ENCODE measurements at places on chromosomes 1 and 21. TPM values are rescaled to one million over a fixed set of nuclear protein-coding genes. Genes with fewer than 3 reads are reported as not detected.
A peak's percentile ranks its signal among the peaks of the same experiment; 100 is the strongest.

Gene OLIG1
- not detected for total RNA-seq

DNA sequence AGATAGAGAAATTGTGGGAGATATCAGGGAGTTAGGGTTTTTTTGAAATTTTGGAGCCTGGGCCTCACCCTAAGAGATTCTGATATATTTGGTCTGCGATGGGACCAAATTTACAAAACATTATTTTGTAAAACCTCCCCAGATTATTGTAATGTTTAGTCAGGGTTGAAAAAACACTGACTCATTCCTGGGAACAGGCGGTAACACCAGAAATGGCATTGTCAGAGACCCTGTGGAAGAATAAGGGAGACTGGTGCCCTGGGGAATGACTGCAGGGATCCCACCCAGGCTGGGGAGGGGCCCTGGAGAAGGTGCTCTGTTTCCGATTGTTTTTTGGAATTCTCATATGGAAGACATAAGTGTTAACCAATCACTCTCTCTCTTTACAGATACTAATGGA, 13.1 kb upstream of the STRIP1 start:
- no peak for DNase-seq

DNA sequence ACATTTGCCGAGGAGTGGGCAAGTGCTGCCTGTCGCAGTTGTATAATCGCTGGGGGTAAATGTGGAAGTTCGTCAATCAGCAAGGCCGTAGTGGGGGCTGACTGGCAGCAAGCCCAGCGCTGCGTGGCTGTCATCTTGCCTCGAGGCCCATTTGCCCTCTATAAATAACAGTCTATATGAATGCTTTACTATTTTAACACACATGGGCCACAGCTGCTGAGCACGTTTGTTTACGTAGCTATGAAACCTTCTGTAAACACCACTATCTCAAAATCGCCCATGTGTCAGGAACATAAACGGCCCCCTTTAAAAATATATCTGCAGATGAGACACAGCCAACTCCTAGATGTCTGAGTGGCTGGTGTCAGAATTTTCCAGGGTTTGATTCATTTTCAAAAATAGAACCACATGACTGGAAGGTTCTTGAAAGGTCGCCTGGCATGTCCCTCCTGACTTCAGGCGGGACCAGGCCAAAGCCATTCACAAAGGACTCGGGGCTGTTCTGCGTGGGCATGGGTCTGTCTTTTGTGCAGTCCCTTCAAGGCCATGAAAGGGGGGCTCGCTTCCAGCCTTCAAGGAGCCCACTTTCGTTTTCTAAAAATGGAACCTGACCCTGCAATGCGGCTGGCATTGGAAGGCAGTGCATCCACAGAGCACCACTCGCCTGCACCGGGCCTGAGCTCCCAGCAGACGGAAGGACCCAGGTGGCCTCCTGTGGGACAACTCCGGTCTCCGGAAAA, 205.5 kb downstream of the KCNJ6 start:
- no peak for DNase-seq

- peak; percentile 92 for DNase-seq
These were observed 11.1 kb downstream of the ADPRS start for GRCh38 chr1:36099681-36100341.

GRCh38 chr1:172394141-172394751, 26.2 kb upstream of the C1orf105 start:
- DNase-seq = no peak

- DNase-seq = no peak
These were observed 655 bp upstream of the KIRREL1 start for GRCh38 chr1:157992833-157993146.

Gene DARS2
- total RNA-seq = 39.3 TPM

Gene SH3GLB1
- total RNA-seq = 56.6 TPM

Gene COL18A1
- total RNA-seq = 0.36 TPM

- DNase-seq = no peak
These were observed 111.1 kb downstream of the TLR5 start for GRCh38 chr1:223031733-223032601.

Gene OR2L5
- 0.19 TPM for total RNA-seq

Gene GSTM5
- not detected for total RNA-seq

- DNase-seq = no peak
These were observed 1.8 kb downstream of the SLC45A3 start for GRCh38 chr1:205678286-205679111.

GRCh38 chr21:15011967-15012366, 52.8 kb downstream of the NRIP1 start:
- no peak for DNase-seq

Gene NBPF3
- total RNA-seq = 5.3 TPM

Gene CD2
- total RNA-seq = not detected

- no peak for DNase-seq
These were observed 38.6 kb upstream of the GPR88 start for GRCh38 chr1:100499194-100499811.

DNA sequence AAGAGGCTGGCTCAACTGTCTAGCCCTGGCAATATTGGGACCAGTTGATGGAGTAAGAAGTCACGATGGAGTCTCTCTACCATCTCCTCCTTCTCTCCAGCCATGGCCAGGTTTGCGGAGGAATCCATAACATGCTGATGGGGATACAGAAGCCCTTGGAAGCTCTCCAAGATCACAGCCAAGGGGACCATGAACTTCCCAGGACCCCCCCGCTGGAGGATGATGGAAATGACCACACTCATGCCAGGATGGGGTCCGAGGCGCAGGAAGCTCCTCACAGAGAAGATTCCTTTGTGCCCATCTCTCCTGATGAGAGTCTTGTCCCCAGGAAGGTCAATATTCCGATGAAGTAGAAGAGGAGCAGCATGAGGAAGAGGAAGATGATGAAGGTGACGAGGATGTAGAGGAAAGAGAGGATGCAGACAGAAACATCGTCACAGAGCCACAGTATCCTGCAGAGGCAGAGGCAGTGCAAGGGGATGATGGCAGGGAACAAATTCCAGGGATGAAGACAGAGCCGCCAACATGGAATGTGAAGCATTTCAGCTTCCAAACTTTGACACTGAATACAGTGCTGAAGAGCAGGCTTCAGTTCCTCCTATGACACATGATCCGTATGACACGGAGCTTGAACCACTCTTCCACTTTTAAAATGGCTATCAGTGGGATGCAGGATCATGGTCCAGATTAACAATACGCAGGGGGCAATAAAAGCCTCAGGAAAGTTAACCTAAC, 57.9 kb upstream of the EDN2 start:
- DNase-seq = no peak

Gene PRR9
- total RNA-seq = not detected

- no peak for DNase-seq
These were observed 8.3 kb upstream of the PPM1J start for GRCh38 chr1:112723511-112723839.

DNA sequence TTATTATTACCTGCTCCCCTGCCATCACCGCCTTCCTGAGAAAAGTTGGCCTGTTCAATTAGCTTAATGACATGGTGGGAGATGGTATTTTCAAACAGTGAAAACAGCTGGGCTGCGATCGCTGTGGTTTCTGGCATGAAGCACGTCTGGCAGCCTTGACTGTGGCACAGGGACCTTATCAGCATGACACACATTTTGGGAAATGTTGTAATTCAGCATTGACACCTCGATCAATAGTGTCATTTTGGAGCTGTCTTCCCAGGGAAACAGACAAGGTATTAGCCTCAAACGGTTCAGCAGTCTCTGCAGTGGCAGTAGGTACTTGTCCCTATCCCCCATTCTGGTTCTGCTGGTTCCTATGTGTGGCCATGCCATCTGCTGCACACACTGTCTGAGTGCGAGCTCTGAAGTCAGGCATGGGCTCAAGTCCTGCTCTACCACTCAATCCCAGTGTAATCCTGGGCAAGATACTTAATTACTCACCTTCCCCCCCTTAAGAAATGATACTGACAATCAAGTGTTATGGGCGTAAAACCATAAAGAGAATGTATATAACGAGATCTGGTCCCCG, 154.5 kb upstream of the KCND3 start:
- no peak for DNase-seq

DNA sequence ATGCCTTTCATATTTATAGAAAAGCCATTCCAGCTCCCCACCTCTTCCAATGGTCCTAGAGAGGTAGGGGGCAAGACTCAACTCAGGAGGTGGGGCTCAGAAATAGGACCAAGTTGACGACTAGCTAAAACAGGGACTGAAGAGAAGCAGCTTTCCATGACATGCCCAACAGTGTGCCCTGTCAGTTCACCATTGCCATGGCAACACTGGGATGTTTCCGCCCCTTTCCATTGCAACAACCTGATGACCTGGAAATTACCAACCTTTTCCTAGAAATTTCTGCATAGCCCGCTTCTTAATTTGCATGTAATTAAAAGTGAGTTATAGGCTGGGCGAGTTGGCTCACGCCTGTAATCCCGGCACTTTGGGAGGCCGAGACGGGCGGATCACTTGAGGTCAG, 22.4 kb upstream of the INTS3 start:
- no peak for DNase-seq

Gene PLPP3
- 4.4 TPM for total RNA-seq

GRCh38 chr1:213962508-213962907, 25.3 kb upstream of the PROX1 start:
- no peak for DNase-seq

Gene TP73
- 0.52 TPM for total RNA-seq

GRCh38 chr1:70265946-70266345, 44.8 kb downstream of the SRSF11 start:
- no peak for DNase-seq

- DNase-seq = no peak
These were observed 703 bp downstream of the AMIGO1 start for GRCh38 chr1:109508873-109509175.

DNA sequence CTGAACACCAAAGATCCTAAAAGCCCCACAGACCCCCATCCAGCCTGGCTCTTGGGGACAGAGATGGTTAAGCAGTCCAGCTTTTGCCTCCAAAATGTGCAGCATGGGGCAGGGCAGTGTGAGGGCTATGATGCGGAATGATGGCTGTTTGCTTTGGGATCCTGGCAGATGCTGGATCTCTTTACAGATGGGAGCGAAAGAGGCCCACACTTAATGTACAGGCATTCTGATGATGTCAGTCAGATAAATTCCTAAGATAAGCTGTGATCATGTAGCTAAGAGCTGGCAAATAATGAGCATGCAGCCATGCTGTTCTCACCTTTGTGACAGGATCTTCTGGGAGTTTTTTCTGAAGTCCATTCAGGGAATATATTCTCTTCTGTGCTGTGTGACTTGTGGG, 17.6 kb upstream of the KCNQ4 start:
- DNase-seq = no peak

Gene SAMSN1
- total RNA-seq = not detected

GRCh38 chr1:201724766-201725118, 104.2 kb upstream of the IPO9 start:
- DNase-seq = no peak

Gene IQCC
- 1.2 TPM for total RNA-seq

- DNase-seq = no peak
These were observed 42.4 kb downstream of the DHCR24 start for GRCh38 chr1:54844564-54844963.

DNA sequence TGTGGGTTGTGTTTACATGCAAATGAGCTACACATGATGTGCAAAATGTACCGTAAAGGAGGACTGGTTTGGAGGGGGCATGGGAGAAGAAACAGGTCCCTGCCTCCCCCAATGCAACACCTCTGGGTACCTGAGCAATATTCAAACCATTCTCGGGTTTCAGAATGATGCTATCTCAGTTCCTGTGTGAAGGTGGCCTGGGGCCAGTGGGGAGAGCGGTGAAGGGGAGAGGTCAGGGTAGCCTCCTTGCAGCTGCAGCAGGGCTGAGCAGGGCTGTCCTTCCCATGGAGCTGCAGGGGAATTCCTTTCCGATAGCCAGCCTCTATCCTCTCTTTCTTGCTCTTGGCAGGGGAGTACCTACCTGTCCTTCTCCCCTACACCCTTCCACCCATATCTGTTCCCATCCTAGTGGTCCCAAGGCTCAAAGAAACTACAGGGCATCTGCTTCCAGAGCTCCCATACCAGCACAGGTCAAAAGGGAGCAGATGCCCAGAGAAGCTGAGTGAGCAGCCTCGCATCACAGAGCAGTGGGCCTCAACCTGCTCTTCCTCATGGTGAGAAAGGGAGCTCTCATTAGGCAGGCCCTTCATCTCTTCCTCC, 11.9 kb downstream of the MEF2D start:
- no peak for DNase-seq

- no peak for DNase-seq
These were observed 61.0 kb downstream of the DNTTIP2 start for GRCh38 chr1:93817819-93818569.

DNA sequence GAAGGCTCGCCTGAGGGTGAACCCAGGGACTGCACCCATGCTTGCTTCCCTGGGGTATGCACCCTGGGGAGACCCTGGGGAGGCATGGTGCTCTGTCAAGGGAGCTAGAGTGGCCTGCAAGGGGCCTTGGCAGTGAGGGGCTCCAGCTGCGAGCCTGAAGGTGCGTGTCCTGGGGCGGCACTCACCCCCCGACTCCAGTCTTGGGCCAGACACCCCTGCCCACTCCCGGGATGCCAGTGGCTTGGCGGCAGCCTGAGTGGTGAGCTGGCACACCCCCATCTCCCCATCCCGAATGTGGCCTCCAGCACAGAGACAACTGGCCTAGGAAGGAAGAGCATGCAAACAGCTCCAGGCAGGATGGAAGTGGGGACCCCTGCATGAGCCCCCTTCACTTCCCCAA, 2.6 kb downstream of the SUMO3 start:
- no peak for DNase-seq

- no peak for DNase-seq
These were observed 113.4 kb upstream of the ATP1A1 start for GRCh38 chr1:116259663-116260062.

DNA sequence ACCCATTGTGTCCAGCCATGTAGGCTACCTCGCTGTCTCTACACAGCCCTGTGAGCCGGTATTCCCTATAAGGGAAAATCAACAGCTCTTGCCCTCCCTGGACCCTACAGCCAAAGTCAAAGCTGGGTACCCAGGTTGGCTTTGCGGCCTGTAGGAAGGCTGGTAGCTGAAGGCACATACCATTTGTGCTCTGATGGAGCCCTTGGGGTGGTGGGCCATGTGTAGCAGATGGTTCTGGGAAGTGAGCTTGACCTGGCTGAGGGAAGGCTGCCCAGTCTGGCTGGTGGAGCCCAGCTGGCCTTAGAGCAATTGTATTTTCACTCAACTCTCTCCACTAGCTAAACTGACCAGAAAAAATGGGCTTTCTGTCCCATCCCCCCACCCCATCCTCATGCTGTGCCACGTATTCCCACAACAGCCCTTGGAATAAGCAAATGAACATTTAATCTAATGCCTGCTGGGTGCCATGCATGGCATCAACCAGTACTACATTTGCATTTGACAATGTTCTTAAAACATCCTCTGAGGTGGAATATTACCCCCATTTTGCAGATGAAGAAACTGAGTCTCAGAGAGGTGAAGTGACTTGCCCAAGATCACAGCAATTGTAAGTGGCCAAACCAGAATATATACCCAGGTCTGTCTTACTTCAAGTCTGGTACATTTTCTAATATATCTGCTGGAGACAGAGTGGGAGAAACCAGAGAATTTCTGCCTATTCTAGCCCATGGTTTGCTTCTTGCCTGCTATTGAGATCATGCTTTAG, 56.8 kb downstream of the NDUFS5 start:
- no peak for DNase-seq
